ENCODE measurements at places on chromosomes 2 and 18.

GRCh38 chr18:47150824-47151366 is 595 bp upstream of the HDHD2 start:
- no peak for DNase-seq

DNA sequence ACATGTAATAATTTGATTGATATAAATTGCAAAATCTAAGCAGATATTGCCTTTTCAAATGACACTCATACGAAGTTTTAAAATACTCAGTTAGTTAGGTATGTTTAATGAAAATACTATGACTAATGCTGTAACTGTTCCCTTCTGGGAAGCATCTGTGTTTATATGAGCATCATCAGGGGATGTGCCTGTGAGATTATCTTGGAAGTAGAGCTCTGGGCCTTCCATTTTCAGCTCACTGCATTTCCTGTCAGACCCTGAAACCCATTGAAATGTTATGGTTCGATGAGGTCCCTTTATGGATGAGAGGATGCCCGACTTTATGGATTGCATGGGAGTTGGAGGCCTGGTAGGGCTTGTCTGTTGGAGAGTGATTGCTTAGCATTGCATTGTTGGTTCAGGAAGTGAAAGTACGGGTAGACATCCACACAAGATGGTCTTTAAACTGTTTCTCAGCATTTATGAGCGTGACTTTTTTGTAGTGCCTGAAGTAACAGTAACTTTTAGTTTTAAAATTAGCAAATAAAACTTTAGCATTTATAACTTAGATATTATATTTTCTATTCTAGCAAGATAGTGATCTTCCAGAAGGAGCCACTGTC is 28.7 kb downstream of the ELP2 start:
- no peak for DNase-seq

DNA sequence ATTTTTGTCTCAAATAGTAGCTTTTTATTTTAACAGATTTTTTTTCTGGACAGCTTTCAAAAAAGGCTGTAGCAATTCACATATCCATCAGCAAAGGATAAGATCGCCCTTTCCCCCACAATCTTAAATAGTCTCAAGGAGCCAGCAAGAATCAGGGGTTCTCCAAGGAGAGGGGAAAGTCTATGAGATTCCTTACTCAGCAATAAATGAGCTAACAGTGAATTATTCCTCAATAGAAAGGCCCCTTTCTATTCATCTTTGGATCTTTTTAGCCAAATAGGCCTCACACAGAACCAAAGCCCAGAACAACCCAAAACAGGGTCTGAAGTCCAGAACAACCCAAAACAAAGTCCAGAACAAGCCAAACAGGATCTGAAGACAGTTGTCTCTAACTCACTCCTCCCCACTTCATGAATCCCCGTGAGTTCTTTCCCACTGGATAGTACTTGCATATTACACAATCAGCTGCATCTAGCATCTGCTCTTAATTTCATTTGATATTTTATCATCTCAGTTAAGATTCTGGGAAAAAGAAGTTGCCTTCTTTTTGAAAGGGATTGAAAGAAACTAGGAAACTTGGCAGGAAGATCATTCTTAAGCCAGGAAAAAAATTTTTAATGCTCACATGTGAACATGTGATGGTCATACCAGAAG is 3.4 kb upstream of the DHRS9 start:
- DNase-seq, result no peak

- no peak for DNase-seq
Observed at GRCh38 chr2:26463244-26464192, 14.4 kb downstream of the OTOF start.

- no peak for DNase-seq
Observed at GRCh38 chr2:192669505-192670091, 474.9 kb upstream of the TMEFF2 start.

DNA sequence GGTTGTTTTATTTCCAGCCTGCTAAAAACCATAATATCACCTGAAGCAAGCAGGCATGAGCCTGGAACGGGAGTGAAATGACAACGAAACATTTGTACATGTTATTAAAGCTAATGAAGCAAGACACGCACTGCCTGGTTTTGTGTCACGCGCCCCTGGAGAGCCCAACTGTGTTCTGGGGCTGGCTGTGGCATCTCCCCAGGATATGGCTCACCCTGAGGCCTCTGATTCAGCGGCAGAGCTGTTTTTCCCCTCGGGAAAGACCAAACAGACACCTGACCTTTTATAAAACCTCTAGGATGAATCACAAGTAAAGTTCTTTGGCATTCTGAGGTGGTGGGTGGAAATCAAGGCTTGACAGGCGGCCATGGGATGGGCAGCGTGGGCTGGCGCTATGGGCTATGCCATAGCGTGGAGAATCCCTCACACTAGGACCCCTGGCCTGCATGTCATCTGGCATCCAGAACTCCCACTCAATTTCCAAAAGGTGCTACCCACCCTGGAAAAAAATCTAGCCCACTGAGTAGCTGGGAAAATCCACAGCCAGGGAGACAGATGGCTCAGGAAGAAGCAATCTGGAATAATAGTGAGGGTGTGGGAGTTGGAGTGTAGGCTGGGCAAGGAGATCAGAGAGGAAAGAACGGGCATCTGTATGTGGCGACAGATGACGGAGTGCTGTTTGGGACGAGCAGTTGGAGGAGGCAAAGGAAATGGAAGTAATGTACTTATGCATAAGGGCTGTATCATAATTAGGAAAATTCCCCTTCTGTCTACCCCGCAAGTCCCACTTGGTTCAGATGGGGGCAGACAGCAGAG is 262.0 kb downstream of the AFF3 start:
- no peak for DNase-seq

DNA sequence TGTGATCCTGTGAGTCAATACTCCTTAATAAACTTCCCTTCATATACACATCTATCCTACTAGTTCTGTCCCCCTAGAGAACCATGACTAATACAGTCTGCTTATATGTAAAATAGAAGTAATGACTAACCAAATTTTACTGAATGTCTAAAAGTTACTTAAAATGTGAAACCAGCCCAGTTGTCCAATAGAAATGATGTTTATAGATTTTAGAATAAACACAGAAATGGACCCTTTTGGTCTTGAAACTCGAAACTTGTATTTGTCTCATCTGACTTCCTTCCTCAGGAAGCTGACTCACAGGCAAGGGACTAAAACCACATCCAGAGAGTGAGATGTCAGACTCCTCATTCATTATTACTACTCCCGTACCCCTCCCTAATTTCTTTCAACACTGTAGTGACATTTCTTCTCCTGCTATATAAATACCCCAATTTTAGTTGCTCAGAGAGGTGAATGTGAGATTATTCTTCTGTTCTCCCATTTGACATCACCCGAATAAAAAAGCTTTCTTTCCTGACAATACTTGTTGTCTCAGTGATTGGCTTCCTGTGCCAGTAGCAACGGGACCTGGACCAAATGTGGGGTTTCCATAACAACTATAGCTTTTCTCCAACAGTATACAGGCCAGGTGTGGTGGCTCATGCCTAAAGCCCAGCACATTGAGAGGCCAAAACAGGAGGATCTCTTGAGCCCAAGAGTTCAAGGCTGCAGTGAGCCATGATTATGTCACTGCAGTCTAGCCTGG is 486.0 kb downstream of the ERBB4 start:
- DNase-seq, result no peak

- no peak for DNase-seq
Observed at GRCh38 chr2:545711-546650, 131.2 kb downstream of the TMEM18 start.

- no peak for DNase-seq
Observed at GRCh38 chr2:28394331-28394877, 1.7 kb downstream of the FOSL2 start.

GRCh38 chr2:37523814-37524362 is 147.6 kb downstream of the CDC42EP3 start:
- DNase-seq, result no peak

DNA sequence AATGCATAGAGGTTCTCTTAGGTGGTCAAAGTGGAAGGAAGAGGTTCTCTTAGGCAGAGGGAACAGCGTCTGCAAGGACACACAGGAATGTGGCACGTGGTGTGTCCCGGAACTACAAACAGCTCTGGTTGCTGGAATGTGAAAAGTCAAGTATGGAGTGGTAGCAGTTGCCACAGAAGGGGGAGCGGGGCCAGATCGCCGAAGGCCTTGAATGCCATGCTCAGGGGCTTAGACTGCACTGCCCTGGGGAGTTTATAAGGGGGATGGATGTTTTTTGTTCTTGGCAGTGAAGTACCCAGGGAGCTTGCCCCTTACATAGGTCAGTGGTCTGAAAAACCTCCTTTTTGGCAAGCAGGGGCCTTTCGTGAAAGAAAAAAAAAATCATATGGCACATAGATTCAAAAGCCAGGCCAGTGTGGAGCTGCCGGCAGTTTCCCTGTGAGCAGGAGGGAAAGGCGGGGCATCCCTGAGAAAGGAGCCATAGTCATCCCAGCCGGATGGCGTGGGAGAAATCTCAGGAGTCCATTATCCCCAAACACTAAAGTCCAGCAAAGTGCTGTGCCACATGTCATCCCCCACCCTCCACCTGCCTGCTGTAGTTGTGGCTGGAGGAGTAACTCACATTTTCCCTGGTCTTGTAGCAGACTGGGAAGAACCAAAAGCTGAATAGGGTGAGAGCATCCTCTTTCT is 45.4 kb downstream of the GORASP2 start:
- DNase-seq, result no peak

DNA sequence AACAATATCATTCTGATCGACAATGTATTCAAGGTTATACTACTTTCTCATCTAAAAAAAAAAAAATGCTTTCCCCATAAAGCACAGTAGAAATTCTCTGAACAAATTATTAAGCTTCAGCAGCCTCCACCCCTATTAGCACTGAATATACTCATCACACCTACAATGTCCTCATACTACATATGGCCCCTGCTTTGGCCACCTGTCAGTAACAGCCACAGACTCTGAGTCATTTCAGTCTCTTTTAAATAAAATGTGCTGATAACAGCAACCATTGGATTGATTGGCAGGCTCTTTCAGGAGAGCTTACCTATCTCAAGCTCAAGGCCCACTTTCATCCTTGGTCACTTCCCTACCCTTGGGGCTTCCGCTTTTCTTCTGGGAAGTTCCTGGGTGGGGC is 236.7 kb downstream of the TMX3 start:
- DNase-seq, result no peak

GRCh38 chr2:74373221-74373676 is 6.9 kb downstream of the DCTN1 start:
- DNase-seq, result no peak

- DNase-seq, result no peak
Observed at GRCh38 chr2:190515687-190516086, 18.8 kb downstream of the NEMP2 start.

Data from NCI-H774 (cell line).